Stimulated activated CD8-positive, alpha-beta memory T cell treated with anti-CD3 and anti-CD28 coated beads, Interleukin-15, amount 100 ng/mL, for 24 hours (primary cell): ENCODE measurements at places on chromosomes 6 and 20.

- DNase-seq = no peak
These were observed 88.1 kb downstream of the ERMARD start for GRCh38 chr6:169839493-169839892.

DNA sequence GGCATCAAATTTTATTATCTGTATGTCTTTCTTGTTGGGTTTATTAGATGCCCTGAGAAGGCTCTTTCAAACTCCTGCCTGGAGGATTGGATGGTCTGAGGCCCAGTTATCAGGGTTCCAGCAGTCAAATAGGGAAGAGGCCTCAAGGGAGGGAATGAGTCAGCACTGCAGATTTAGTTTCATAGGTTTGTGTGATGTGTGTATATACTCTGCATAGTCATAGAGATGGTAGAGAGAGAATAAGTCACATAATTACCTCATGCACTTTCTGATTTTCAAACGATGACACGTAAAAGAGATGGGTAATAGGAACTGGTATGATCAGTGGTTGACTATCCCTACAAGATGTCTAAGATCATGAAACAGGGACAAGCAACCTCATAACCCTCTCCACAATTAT is 82.1 kb downstream of the ADAT2 start:
- DNase-seq = no peak

DNA sequence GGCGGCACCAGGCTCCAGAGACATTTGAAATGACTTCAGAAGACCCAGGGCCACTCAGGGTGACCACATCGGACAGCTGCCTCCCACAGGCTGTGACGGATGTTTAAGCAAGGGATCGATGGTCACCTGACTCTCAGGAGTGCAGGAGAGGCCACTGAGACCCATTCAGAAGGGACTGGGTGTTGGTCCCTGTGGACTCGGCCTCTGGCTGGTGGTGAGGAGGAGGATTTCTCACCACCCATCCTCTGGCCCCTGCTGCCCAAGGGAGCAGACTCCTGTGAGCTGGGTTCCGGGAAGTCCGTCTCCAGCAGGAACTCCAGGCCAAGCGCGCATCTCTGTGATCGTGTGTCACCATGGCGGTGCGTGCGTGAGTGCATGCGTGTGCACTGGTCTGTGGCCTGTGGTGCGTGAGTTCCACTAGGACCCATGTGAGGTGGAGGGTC is 25.5 kb downstream of the NPEPL1 start:
- DNase-seq = no peak

- DNase-seq = no peak
These were observed 916.0 kb upstream of the EYS start for GRCh38 chr6:66623050-66623449.

GRCh38 chr6:3522561-3523260 is 65.9 kb upstream of the SLC22A23 start:
- no peak for DNase-seq

GRCh38 chr6:135358251-135358821 is 139.2 kb downstream of the AHI1 start:
- DNase-seq = no peak

GRCh38 chr20:10733122-10733521 is 59.3 kb upstream of the JAG1 start:
- no peak for DNase-seq

DNA sequence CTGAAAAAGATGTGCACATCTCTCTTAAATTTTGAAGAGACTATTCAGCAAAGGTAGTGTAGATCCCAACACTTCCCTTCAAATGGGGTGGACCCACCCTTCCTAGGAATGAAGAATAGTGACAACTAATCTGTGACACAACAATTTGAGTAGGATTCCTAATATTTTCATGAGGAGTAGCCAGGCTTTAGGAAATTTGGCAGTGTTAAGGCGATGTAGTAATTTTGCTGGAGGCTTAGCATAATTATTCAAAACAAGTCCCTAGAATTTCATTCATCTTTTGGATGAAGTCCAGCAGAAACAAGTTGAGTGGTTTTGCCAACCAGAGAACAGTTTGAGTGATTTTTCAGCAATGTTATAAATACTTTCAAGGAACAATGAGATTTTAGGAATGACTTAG is 52.4 kb downstream of the ELOVL4 start:
- DNase-seq = no peak

DNA sequence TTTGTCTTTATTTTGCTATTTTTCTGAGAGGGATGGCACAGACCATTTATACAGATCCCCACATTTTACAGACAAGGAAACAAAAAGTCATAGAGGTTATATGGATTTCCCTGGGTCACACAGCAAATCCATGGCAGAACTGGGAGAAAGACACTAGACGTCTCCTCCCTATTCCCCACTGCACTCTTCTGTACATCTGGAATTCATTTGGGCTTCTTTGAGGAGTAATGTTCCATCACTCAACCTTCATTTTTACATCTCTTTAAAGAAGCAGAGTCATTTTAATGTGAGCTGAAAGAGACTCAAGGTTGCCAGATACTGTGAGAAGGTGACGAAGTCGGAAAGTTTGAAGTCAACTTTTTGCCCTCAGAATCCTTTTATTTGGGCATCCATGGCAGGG is 207.3 kb downstream of the OTOR start:
- DNase-seq = no peak

DNA sequence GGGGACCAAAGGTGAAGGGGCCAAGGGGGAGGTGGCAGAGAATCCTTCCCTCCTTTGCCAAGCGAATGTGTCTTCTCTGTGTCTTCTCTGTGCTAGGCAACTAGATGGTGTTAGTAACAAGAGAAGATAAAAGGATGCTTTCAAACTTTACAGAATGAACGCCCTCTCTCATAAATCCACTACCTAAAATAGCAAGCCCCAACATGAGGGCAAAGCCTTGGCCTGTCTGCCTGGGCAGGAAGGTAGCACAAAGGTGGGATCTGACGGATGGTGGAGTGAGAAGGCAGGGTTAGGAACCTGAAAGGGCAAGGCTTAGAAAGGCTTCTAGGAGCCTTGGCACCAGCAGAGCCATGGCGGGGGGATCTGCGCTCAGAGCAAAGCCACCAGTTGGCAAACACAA is 13.6 kb upstream of the TGM3 start:
- no peak for DNase-seq

GRCh38 chr6:125008957-125009356 is 46.7 kb downstream of the RNF217 start:
- no peak for DNase-seq

DNA sequence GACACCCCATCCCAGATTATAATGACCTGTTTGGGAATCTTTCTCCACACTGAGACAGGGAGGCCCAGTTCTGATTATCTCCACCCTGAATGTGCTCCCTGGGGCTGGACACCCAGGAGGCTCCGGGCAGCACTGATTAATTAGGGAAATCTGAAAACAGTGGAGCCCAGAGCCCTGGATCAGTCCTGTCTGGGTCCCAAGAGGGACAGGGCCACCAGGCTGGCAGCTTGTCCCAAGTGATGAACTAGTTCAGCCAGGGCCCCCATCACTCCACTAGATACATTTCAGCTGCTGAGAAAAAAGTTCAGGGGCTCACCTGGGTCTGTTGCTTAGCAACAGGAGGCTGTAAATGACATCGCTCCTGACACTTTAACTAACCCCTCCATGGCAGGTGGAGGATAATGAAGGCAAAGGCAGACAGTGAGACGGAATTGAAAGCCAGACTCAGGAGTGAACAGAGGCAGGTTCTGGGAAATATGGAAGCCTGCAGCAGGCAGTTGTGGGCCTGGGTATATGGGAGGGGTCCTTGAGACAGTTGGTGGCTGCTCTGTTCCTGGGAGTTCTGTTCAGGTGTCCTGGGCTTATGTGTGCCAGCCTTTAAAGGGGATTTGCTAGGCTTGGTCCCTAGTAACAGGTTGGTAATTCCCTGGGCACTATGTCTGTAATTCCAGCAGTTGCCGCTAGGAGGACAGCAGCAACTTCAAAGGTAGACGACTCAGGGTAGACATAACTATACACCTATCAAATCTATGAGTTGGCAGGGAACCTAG is 78.3 kb upstream of the CTNNBL1 start:
- DNase-seq = peak; percentile 26

DNA sequence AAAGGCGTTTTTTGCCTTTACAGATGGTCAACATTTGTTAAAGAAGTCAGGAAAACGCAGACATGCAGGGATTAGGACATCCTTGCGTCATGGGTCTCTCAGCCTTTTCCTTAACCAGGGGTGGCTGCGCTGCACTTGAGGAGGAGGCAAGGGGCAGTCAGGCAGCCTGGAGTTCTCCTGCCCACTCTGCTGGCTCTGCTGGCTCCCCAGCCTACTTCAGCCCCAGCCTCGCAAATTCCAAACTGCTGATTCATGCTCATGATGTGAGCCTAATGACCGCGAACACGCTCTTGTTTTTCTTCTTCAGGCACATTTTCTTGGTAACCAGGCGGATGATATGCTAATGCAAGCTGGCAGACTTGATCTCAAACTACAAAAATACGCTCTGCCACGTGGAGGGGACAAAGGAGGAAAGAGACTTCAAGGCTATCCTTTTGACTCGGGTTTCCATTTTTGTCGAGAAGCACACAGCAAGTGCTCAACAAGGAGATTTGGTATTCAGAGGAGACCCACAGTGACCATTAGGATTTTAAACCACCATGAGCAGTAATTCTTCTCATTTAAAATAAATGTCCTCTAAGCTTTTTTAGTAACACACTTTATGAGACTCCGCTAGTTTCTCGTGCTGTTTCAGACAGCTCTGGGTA is 290.3 kb upstream of the STXBP5 start:
- no peak for DNase-seq

DNA sequence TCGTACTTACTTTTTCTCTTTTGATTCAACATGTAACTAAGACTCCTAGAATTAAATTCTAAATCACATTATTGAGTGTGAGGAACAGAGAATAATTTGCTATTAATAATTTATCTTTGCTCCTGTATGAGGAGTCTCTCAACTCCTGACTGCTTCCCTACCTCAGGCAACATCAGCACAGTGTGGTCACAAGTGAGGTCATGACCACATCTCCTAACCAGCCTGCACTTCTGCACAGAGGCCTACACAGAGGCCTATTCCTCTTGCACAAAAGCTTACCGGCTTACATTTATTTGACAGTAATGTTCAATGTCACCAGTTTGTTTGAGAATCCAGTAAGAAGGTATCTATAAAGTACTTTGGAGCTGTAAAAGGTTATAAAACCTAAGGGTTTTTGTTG is 637.4 kb upstream of the MARCKS start:
- DNase-seq = no peak

- DNase-seq = no peak
These were observed 68.1 kb upstream of the PMEPA1 start for GRCh38 chr20:57777911-57778310.

DNA sequence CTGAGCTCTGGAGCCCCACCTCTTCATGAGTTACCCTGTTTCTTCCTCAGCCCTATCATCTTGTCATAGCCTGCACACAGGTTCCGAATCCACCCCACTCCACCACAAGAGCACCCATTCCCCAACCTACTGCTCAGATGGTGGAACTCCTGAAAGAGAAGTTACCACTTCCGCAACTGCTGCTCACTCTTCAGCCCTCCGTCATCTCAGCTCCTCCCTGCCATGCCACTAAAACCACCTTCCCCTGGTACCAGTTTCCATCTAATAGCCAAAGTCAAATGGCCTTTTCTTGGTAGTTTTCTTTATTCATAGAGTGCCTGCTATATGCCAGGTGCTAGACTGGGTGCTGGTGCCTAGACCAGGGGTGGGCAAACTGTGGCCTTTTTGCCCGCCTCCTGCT is 3.9 kb downstream of the RAB22A start:
- DNase-seq = no peak

GRCh38 chr6:40900791-40901190 is 138.2 kb downstream of the UNC5CL start:
- DNase-seq = no peak

DNA sequence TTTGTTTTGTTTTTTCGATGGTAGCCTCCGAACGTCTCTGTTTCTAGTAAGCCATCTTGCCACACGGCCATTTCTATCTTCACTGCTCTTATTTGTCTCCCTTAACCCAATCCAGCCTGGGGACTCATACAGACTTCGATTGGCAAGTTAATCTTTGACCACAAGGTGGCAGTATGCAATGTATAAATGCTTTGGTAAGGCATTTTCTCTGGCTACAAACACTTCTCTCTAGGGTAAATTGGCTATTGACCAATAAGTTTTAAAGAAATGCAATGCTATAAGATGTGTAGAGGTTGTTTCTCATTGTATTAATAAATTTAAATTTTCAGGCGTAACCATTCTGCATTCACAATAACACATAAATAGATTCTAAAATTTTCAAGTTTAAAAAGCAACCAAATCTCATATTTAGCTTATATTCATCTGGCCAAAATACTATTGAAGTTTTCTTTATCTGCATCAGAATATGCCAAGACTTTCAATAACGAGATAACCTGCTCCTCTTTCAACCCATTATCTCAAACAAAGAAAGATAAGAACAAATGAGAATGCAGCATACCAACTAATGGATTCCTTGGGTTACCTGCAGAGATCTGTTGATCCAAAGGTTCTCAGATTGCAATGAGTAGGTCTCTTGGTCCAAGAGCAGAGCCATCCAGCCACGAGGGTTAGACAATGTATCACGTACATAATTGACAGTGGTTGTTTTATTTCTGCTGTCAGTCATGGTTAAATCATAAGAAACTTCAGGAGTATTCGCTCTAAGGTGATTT is 231.9 kb downstream of the PKHD1 start:
- DNase-seq = no peak

DNA sequence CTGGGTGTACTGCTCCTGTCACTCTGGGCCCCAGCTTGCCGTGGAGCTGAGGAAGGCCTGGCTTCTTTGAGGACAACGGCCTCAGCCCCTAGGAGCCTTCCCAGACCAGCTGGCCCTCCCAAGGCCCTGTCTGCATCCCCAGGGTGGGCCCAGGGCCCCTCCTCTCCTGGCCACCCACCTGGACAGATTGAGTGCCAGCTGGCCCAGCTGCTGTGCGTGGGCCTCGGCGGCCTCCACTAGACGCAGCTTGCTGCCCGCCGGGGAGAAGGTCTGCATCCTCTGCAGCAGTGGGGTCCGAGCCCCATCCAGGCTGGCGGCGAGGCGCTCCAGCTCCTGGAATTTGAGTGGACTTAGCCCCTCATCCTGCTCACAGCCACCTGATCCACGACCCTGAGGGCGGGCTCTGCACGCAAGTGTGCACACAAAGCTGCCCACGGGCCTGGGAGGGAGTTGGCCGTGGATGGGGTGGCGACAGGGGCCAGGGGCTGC is 14.4 kb downstream of the ADRM1 start:
- DNase-seq = no peak

DNA sequence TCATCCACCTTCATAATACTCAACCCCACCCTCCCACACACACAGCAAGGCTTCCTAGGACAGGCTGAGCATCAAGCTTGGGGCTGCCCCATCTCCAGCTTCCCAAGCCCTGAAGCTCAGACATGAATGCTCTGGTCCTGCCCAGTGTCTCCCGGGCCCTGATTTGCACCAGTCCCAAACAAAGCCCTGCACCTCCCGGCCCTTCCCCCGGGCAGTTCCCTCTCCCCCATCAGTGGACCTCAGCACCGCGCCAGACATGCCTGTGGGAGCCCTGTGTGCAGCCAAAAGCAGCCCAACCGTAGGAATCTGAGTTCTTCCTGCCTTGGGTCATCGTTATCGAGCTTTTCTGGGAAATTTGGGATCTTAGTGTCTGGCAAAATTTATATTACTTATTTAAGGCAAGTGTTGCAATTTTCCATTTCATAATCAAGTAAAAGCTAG is 63.5 kb downstream of the THBS2 start:
- DNase-seq = no peak

- DNase-seq = no peak
These were observed 21.5 kb downstream of the SYNJ2 start for GRCh38 chr6:158002951-158003853.
